Fibroblast of skin of abdomen (primary cell): ENCODE measurements at places on chromosomes 4 and X.

DNA sequence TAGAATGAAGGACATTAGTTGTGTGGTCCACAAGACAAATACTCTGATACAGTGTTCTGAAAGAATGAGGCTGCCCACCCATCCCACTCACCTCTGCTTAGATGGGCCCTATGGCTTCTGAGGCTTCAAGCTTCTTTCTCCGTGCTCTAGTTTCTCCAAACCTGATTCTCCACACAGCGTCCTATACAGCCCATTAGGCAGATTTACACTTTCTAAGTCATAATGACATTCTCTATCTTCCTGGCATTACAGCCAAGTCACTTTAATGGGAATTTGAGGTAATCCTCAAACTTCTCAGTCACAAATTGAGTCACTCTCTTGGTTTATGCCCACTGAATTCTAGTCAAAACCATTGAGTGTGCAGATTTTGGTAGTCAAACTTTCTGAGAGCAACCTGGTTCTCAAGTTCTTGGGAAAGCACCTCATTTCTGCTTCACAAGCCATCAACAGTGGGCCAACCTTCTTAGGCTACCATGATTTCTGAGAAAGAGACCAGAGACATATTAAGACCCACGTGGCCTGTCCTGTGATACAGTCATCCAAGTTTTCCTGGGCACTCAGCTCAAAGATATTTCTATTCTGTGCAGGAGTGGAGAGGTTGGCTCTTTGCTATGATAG is 6.2 kb upstream of the SETD7 start:
- no peak for DNase-seq

GRCh38 chr4:102693262-102693850 is 67.4 kb downstream of the MANBA start:
- DNase-seq: no peak

- no peak for DNase-seq
Measured at GRCh38 chr4:115121351-115122043, 8.1 kb upstream of the NDST4 start.

- DNase-seq: no peak
Measured at GRCh38 chr4:6913350-6913905, 3.8 kb downstream of the TBC1D14 start.

GRCh38 chr4:165364452-165365080 is 14.2 kb upstream of the CPE start:
- DNase-seq: peak; percentile 28

DNA sequence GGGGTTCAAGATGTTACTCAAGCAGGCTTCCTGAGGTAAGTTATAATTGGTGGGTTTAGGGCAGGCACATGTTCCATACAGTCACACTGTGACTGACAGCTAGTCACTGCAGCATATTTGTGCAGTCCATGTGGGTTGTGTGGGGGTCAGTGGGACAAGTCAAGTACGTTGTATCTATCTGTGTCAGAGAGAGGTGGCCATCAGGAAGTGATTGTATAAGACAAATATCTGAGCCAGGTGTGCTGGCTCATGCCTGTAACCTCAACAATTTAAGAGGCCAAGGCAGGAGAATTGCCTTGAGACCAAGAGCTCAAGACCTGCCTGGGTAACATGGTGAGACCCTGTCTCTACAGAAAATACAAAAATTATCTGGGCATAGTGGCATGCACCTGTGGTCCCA is 509.3 kb downstream of the CENPC start:
- no peak for DNase-seq

DNA sequence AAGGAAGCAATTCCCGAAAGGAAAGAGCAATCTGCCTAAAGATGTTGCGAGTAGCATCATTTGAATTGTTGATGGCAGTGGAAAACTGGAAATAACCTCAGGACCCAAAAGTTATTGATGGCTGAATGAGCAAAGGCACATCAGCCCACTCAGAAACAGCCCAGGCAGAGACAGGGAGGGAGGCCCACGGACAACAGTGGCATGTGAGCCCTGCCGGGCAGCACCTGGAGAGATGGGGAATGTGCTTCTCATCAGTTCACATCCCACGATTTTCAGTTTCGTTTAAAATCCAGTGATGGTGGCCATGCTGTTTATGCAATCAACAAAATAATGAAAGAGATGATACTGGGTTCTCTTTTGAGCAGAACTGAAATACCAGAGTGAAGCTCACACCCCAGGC is 80.0 kb downstream of the JAKMIP1 start:
- DNase-seq: no peak

DNA sequence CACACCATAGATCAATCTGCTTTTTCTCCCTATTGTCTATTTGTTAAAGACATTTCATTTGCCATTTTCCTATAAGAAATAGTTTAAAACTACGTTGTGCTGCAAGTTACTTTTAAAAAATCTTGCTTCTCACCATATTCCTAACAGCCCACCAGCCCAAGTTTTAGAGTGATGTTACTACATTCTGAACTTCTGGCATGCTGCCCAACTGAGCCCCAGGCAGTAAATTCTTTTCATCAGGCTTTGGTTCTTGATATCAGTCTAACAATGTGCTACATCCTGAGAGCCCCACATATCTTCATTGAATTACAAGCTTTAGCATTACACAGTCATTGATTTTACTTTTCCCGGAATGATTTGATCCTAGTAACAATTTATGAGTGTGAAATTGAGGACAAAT is 283.8 kb upstream of the IL1RAPL1 start:
- no peak for DNase-seq

DNA sequence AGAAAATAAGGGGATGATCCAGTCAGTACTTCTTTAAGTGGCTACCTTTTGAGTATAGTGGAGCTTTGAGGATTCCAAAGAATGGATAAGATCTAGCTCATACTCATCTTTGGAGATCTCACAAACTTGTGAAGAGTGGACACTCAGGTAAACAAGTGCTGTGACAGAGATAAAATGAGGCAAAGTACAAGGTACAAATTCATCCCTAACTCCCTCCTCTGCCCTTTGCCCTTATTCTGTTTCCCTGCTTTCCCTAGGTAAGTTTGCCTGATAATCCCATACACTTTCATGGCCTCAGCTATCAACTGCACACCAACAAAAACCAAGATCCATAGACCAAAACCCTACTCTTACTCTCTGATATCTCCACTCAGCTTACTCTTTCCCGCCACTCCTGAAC is 16.4 kb upstream of the CPEB2 start:
- no peak for DNase-seq

DNA sequence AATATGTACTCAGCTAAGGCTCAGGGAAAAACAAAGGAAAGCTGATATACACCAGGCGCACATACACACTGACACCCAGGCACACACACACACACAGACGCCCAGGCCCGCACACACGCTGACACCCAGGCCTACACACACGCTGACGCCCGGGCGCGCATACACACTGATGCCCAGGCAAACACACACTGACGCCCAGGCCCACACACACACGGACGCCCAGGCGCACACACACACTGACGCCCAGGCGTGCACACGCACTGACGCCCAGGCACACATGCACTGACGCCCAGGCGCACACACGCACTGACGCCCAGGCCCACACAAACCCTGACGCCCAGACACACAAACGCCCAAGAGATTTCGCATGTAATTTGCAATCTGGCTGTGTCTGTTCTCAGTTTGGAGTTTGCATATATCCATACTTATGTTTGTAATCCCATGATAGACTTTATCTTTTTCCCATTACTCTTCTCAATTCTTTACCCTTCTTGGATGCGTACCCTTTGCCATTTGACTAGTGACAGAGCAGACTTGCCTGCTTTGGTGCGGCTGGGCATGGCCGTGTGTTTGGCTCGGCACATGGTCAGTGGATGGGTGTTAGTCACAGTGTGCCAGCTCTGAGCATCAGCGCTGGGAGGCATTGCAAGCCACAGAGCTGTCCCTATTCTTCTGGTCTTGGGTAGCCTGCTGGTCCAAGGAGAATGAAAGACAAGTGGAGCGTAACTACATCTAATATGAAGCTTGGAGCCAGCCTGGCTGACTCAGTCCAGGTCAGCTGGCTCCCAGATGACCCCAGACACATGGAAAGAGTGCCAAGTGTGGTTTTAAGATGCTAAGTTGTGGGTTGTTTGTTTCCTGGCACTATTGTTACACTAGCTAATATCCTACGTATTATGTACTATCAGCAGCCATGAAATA is 632.4 kb upstream of the ZFP42 start:
- no peak for DNase-seq

- DNase-seq: peak; percentile 50
Measured at GRCh38 chr4:123415977-123416376, 19.4 kb downstream of the SPRY1 start.

GRCh38 chr4:73704314-73705055 is 35.9 kb upstream of the CXCL8 start:
- peak; percentile 99 for DNase-seq

DNA sequence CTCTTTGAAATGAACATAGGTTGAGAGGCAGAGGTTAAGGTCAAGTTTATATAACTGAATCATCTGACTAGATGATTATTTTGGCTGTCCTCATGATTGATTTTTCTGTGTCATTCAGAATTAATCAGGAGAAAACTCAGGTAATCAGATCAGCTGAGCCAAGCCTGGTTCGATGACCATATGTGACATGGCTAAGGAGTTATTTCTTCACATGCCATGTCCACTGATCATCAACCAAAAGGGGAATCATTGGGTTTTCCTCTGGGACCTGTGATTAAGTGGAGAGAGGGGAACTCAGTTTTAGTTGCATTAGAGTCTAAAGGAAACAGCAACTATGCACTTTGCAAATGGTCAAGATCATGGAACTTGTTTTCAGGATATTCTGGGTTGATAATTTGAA is 20.3 kb upstream of the PACRGL start:
- DNase-seq: peak; percentile 6

- no peak for DNase-seq
Measured at GRCh38 chrX:291411-291901, 10.3 kb downstream of the PLCXD1 start.

GRCh38 chr4:9931146-9931545 is 90.2 kb downstream of the SLC2A9 start:
- no peak for DNase-seq

- DNase-seq: no peak
Measured at GRCh38 chr4:153291562-153291961, 52.9 kb upstream of the MND1 start.

GRCh38 chrX:152824841-152825374 is 5.6 kb downstream of the CETN2 start:
- peak; percentile 5 for DNase-seq

DNA sequence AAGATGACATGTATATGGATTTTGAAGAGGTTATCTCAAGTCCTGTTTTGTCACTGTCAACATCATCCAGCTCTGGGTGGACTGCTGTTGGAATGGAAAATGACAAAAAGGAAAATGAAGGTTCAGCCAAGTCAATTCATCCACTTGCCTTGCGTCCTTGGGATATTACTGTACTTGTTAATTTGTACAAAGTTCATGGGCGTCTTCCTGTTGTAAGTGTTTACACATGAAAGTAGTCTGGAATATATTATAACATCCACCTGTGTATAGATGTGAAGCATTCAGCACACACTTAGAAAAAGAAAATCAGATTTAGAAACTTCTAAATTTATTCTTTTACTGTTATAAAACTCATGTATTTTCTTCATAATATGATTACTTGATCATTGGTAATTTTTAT is 67.2 kb downstream of the BLTP1 start:
- DNase-seq: no peak

DNA sequence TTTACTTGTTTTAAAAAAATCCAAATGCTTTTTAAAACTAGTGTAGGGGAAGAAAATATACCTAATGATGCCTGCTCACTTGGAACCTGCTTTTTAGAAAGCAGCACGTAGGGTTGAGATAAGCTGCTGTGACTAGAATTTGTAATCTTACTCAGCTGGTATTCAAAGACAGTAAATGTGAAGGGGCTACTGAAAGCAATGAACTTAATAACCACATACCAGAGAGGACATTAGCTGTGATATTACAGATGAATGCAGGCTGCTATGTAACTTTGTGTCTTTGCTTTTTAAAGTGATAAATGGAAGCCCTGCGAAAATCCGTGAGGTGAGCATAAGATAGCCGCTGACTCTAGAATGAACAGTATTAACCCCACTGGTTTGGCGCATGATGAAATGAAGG is 124.1 kb downstream of the TRIML1 start:
- no peak for DNase-seq

DNA sequence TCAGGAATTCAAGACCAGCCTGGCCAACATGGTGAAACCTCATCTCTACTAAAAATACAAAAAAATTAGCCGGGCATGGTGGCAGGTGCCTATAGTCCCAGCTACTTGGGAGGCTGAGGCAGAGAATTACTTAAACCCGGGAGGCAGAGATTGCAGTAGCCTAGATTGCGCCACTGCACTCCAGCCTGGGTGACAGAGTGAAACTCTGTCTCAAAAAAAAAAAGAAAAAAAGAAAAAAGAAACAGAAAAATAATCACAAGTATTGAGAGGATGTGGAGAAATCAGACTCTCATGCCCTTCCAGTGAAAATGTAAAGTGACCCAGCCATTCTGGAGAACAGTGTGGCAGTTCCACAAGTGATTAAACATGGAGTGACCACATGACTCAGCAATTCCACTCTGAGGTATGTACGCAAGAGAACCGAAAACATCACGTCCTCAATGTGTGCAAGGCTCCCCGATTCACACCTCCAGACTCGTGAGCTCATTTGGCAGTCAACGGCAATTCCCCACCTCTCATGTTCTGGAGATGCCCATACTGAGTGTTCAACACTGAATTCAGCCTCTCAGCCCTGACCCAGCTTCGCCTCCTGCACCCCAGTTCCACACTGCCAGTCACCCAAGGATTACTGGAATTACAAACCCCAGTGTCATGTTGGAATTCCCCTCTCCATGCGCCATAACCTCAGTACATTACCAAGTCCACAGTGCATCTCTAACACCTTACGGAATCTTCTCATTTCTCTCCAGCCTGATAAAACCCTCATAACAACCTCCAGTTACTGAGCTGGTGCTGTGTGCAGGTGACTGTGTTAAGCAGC is 21.1 kb downstream of the ACOX3 start:
- DNase-seq: no peak

DNA sequence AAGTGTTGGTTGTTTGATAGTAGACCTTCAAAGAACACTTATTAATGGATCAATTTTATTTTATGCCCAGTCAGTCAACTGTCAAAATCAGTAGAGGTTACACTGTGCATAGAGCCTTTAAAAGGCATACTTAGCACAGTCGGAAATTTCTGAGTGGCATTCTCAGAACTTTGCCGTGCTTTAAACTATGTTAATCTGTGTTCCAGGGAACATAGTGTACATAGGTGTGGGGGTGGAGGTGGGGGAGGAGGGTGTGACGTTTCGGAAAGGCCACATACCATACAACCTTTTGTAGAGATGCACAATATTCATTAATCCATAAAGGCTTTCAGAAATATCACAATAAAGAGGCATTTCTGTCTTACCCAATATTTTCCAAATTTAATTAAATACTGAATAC is 75.8 kb downstream of the RS1 start:
- no peak for DNase-seq

GRCh38 chr4:188781655-188782054 is 642.4 kb downstream of the TRIML1 start:
- peak; percentile 24 for DNase-seq

DNA sequence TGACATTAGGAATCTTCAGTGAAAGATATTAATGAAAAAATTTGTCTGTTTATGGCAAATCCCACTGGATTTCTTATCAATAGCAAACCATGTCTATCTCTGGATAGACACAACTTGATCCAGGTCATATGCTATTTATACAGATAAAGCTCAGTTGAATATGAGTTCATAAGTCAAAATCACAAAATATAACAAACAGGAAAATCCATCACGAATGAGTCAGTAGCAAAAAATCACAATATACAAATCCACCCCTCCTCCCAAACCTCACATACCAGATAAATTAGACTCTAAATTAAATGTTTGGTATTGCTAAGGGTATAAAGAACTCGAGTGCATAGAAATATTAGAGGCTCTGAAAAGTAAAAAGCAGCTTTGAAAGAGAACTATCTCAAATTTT is 420.5 kb downstream of the TLL1 start:
- peak; percentile 26 for DNase-seq
